ENCODE measurements at places on chromosomes 6 and 20. TPM values are rescaled to one million over a fixed set of nuclear protein-coding genes. Genes with fewer than 3 reads are reported as not detected.
A peak's percentile ranks its signal among the peaks of the same experiment; 100 is the strongest.

KIAA0408 gene
- total RNA-seq: 33.1 TPM

SLC4A11 gene
- total RNA-seq: 0.62 TPM

ZC2HC1B gene
- not detected for total RNA-seq

MAS1 gene
- total RNA-seq: not detected

LCA5 gene
- total RNA-seq: 9.1 TPM

C6orf163 gene
- 2.7 TPM for total RNA-seq

LY6G6C gene
- 1.1 TPM for total RNA-seq

GRCh38 chr6:170271771-170272314 is 19.0 kb downstream of the DLL1 start:
- DNase-seq: no peak

DNA sequence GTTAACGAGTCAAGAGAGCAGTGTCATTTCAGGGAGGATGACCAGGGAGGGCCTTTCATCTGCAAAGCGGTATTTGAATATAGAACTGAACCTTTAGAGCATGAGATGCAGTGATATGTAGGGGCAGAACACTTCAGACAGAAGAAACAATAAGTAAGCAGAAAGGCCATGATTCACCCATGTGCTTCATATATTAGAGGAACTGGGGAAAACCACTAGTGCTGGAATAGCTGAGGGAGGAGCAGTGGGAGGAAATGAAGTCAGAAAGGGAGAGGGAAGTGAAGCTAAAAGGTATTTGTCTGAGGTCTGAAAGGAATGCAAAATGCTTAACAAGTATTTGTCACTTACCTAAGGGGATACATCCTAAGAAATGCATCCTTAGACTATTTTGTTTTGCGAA is 391.2 kb downstream of the ADGRB3 start:
- DNase-seq: no peak

GRCh38 chr6:33429750-33430052 is 9.8 kb downstream of the SYNGAP1 start:
- DNase-seq: peak; percentile 15

DNA sequence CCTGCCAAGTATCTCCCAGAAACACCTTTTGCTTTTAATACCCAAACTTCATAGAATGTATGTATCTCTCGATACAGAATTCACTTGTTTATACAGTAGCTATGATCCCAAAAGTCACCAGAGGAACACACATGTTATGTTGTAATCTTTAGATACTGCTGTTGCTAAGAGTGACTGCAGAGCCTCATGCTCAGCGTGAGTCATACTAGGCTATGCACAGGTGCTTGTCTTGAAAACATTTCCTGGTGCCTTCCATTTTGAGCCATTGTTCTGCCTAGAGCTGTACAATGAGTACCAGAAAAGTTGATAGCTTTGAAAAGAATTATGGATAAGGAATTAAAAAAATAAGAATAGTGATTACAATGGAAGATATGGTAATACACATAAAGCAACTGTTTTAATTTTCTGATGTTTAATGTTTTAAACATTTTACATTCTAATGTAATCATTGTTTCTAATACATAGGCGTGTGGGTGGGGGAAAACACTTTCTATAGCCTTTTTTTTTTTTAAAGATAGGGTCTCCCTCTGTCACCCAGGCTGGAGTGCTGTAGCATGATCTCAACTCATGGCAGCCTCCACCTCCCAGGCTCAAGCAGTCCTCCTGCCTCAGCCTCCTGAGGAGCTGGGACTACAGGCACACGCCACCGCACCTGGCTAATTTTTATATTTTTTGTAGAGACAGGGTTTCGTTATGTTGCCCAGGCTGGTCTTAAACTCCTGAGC is 79.4 kb downstream of the CD24 start:
- no peak for DNase-seq

DNA sequence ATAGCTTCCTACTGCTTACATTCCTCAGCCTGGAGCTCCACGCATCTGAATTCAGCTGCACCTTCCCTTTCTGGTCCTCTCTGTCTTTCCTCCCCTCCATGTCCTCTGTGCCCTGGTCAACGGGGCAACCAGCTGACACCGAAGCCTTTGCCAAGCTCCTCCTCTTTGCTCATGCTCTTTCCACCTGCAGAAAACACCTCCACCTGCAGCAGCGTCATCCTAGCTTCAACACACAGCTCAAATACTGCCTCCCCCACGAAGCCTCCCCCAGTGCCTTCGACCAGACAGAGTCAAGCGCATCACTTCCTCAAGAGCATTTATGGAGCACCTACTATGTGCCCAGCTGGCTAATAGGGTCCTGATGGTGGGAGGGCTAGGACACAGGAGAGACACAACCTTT is 9.2 kb downstream of the CDH22 start:
- DNase-seq: no peak

DNA sequence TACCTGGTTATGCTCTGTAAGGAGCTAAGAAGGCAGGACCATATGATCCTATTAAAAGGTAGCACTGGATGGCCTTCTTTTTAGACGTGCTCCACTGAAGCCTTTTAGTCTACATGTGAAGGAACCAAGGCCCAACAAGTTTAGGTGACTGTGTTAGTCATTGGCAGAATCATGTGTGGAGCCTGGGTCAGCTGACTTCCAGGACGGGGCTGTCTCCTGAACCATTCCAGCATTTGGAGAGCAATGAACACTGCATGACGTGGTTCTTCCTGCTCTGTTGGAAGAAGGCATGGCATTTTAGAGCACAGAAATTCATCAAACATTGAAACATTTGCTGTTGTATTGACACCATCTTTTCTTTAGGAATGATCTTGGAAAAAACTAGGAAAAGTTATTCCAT is 87.8 kb upstream of the TIAM2 start:
- DNase-seq: no peak

DNA sequence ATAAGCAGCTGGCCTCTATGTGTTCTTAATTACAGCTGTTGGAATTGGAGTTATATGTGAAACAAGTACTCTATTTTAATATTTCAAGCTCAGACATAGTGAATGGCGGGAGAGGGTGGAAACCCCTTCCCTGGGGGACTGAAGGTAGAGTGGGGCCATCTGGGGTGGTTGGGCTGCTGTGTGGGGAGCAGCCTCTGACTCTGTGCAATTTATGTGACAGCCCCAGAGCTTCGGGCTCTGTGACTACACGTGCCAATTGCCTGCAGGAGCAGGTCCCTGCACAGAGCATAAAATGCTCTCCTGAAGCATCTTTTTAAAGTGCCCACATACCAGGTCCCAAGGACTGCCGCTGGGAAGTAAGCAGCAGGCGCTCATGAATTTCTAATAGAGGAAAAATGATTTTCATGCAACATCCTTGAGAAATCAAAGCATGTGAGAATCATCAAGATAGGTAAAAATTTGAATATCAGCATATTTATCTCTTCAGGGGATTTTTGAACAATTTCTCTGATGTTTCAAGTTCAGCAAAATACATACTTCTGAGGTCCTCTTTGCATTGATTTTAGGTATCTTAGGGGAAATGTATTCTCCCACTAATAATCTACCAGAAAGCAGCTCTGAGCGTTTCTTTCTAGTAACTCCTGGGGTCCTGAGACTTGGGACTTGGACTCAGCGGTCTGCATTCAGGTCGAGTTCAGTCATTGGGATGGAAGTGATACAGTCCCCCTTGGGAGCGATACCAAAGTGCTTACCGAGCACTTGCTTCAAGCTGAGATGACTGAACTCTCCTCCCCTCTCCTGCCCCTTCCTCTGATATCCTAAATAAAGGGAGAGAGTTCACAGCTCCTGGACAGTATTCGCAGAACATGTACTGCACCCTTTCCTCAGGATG is 40.0 kb downstream of the ALDH8A1 start:
- DNase-seq: no peak

DNA sequence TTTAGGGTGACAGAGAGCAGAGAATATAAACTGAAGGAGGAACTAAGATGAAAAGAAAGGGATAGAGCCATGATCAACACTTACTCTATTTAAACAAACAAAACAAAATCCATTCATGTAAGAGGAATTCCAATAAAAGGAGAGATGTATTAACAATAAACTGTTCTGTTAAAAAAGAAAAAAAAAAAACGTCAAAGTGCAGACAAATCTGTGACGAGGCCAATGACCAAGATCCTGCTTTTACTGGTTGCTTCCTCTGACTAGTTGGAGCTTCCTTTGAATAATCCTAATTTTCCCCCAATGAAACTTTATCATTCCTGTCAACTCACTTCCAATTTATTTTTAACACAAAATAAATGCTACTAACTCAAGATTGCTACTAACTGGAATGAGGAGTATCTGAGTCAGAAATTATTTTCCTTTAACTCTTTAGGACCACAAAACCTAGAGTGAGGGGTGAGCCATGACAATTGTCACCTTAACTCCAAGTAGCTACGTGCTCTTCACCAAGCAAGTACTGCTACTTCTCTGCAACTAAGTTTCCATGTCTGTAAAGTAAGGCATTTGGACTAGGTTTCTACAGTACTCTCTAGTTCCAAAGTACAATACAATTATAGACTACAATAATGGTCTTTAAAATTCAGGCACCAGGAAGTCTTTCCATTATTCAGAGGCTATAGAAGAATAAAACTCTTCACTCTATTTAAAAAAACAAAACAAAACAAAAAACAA is 152.0 kb downstream of the PTPRK start:
- DNase-seq: no peak

- DNase-seq: peak; percentile 42
Measured at GRCh38 chr6:127342296-127342945, 988 bp downstream of the ECHDC1 start.

GRCh38 chr20:889106-889505 is 27.0 kb downstream of the ANGPT4 start:
- DNase-seq: no peak

GRCh38 chr6:25022140-25022553 is 86.4 kb upstream of the RIPOR2 start:
- DNase-seq: no peak

DNA sequence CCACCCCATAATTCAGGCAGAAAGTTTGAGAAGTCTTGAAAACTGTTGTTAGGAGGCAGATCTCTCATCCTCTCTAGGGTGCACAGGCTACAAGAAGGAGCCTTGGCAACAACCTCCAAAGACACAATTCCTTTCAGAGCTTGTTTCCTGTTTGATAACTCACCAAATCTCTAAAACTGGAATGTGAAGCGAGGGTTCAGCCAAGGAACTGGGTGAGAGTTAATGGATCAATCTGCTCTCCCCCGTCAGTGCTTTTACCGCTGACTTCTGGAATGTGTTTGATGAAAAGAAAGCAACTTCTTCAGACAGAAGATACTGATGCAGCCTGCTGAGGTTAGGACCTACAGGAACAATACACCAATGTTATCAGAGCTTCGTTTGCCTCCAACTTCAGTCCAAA is 171.8 kb upstream of the BMP2 start:
- DNase-seq: no peak

DNA sequence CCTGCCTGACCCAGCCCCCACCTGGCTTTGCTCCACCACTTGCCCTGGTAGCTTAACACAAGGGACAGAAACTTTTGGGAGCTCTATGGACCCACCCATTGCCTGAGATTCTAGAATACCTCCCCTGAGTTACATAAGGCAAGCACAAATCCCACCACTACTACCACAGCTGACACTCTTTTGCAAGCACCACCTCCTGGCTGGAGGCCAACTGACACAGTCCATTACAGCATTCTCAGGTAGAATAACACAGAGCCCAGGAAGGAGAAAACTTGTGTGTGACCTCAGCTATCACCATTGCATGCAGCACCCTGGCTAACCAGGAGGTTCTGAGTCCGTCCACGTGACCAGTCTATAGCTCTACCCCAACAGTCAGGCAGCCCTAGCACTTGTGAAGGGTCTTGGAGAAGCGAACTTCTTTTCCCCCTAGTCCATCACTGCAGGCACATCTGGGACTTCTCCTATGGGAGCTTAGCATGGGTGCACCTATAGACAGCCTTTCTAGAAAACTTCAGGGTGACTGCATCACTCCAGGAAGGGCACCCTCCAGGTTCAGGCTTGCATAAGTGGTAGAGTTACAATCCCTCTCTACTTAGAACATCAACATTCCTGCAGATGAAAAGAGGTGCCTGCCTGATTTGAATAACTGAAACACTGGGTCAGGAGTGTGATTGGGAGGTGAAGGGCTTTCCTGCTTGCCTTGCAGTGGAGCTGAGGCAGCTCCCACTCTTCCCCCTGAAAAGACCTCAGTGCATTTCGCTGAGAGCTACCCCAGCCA is 30.1 kb downstream of the CITED2 start:
- peak; percentile 58 for DNase-seq

DNA sequence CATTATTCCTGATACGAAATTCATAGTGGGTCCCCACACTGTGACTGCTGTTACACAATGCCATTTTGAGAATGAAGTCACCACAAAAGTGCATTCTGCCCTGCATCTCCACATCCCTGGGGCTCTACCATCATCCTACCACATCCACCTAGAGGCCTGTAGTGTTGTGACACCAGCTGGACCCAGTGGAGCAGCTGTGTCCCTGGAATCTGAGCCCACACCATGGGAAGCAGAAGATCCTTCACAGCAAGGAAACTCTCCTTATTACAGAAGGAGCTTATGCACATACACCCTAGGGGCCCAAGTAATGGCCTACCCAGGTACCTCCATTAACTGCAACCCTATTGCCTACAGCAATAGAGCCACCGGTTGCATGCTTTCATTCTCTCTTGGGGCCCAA is 566.6 kb upstream of the EPHA7 start:
- no peak for DNase-seq

GRCh38 chr20:2873747-2874041 is 413 bp downstream of the PTPRA start:
- peak; percentile 81 for DNase-seq

- DNase-seq: no peak
Measured at GRCh38 chr20:25227317-25227831, 20.5 kb upstream of the PYGB start.

DNA sequence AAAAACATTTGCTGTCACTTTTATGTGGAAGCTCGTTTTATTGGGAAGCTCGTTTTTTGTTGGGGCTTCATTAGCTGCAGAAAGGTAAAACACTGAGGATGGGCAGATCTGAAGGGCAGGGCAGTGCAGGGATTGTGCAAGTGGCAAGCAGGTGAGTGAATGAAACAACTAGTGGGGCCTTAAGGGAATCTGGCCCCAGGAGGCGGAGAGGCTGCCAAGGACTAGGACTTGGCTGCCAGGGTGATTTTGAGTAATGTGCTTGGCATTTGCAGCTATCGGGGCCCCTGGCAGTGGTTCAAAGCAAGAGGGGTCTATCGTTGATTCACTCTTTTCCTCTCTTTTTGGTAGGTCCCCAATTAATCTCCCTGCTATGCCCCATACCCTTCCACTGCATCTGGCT is 11.5 kb downstream of the IL22RA2 start:
- no peak for DNase-seq

DNA sequence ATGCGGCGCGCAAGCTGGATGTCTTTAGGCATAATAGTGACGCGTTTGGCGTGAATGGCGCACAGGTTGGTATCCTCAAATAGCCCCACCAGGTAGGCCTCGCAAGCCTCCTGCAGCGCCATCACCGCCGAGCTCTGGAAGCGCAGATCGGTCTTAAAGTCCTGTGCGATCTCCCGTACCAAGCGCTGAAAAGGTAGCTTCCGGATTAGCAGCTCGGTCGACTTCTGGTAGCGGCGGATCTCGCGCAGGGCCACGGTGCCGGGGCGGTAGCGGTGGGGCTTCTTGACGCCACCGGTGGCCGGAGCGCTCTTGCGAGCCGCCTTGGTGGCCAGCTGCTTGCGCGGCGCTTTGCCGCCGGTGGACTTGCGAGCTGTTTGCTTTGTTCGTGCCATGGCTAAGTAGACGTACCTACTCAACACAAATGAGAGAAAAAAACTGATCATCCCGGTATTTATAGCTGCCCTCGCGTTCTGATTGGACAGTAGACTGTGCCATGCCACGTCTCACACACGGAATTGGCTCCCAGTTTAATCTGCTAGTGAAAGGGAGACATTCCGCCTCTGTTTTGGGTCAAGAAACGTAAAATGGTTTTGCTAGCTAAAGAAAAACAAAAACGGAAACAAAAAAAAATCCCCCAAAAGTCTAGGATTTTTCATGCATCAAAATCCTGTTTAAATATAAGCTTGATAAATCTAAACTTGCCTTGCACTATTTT is 40.1 kb downstream of the OR2B2 start:
- DNase-seq: peak; percentile 98

GRCh38 chr6:130525408-130525807 is 159.6 kb downstream of the TMEM200A start:
- no peak for DNase-seq
